Esophagus muscularis mucosa (tissue), 4 donors: ENCODE measurements at places on chromosomes 5 and 9. TPM values are rescaled to one million over a fixed set of nuclear protein-coding genes. Genes with fewer than 3 reads are reported as not detected.
A peak's percentile ranks its signal among the peaks of the same experiment; 100 is the strongest.

- DNase-seq = no peak
Measured at GRCh38 chr9:131891598-131891997, 151.7 kb upstream of the RAPGEF1 start.

DNA sequence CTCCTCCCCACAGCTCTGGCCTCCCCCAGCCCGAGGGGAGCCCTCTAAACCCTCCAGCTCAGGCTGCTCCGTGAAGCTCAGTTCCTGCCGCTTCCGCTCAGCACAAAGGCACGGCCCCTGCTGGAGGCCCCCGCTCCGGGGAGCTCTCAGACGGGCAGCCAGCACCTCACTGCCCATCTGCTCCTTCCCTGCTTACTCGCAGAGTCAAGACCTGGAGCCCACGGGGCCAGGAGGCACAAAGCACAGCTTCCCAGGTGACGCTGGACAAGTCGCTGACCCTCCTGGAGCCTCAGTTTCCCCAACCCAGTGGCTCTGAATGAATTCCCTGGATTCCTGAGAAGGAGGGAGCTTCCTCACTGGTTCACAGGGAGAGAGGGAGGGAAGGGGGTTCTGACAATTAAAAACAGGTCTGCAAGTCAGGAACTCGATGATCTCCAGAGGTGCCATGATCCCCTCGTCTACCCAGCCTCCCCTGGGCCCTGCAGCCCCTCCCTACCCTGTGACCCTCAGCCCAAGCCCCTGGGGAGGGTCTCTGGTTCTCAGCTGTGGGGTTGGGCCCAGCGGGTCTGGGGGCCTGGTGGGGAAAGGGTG, 36.2 kb downstream of the VAV2 start:
- peaks cover 40% of the 10 kb centered on the region for H3K4me1 ChIP-seq
- DNase-seq = no peak
- no peak overlapping the region for H3K4me3 ChIP-seq
- peak overlapping the region; percentile 42 for H3K27ac ChIP-seq
- no peaks in the 10 kb centered on the region for H3K36me3 ChIP-seq

GRCh38 chr5:162323466-162323865, 255.9 kb downstream of the GABRG2 start:
- no peaks in the 10 kb centered on the region for H3K27me3 ChIP-seq
- H3K4me3 ChIP-seq = no peak overlapping the region
- H3K36me3 ChIP-seq = no peaks in the 10 kb centered on the region
- no peaks in the 10 kb centered on the region for H3K4me1 ChIP-seq
- no peak for DNase-seq

DNA sequence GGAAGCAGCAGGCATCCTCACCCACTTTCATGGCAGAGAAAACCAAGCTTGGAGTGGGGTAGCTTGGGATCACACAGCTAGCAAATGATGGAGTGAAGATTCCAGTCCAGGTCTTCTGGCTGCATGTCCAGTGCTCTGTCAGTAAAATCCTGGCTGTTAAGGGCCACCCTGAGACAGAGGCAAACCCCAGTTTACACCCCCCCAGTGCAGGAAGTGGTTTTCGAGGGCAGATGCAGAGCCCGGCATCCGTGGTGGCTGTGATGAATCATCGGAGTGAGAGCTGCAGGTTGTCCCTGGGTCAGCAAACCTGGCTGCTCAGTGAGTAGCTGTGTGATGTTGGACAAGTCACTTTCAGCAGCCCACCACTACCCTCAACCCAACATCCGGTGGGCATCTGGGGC, 115.4 kb downstream of the RGS3 start:
- peaks cover 7% of the 10 kb centered on the region for H3K36me3 ChIP-seq
- no peak overlapping the region for H3K4me3 ChIP-seq
- peaks cover 72% of the 10 kb centered on the region for H3K4me1 ChIP-seq
- peak; percentile 94 for DNase-seq

DNA sequence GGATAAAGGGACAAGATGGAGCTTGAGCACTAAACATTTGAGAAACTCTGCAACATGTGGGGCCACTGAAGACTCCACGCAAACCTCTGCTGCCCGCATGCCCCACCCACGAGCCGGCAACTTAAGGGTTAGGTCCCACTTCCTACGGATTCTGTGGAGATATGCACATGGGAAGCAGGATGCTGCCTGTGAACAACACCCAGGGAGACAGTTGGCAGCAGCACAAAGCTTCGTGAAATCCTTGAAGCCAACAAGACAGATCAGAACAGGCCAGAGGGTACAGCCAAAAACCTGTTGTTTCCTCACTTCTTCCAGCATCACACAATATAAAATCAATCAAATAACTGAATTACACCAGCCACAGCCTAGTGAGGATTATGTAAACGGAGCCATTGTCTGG, 270.4 kb downstream of the ENC1 start:
- H3K4me1 ChIP-seq = peaks cover 6% of the 10 kb centered on the region
- no peak overlapping the region for H3K27ac ChIP-seq
- DNase-seq = peak; percentile 92

GRCh38 chr5:181105391-181106025, 25.5 kb downstream of the OR2V1 start:
- no peaks in the 10 kb centered on the region for H3K36me3 ChIP-seq
- H3K4me3 ChIP-seq = no peak overlapping the region
- no peak overlapping the region for H3K27ac ChIP-seq
- H3K4me1 ChIP-seq = peaks cover under 1% of the 10 kb centered on the region

DNA sequence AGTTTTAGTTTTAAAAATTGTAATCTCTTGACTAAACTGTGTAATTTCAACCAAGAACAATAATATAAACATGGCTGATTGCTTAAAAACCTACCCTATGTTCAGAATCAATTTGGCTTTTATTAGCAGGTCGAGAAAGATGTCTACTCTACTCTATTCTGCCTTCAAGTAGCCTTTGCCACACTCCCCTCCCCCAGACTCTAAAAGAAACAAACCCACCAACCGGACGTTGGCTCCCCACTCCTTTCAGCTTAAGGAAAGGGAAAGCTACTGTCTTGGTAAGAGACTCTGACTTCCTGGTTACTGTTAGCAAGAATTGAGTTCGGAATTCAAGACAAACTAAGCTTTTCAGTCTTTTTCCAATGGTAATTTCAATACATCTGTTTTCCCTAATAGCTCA, 46.7 kb downstream of the TNFAIP8 start:
- H3K27ac ChIP-seq = no peak overlapping the region
- no peaks in the 10 kb centered on the region for H3K27me3 ChIP-seq
- H3K4me3 ChIP-seq = no peak overlapping the region
- no peak for DNase-seq
- H3K4me1 ChIP-seq = peaks cover 35% of the 10 kb centered on the region

- no peaks in the 10 kb centered on the region for H3K27me3 ChIP-seq
- H3K4me1 ChIP-seq = peaks cover 11% of the 10 kb centered on the region
- H3K4me3 ChIP-seq = peak overlapping the region; percentile 90
- no peaks in the 10 kb centered on the region for H3K36me3 ChIP-seq
- H3K27ac ChIP-seq = peak overlapping the region; percentile 94
Measured at GRCh38 chr9:16869131-16869881, 1.2 kb downstream of the BNC2 start.

DNA sequence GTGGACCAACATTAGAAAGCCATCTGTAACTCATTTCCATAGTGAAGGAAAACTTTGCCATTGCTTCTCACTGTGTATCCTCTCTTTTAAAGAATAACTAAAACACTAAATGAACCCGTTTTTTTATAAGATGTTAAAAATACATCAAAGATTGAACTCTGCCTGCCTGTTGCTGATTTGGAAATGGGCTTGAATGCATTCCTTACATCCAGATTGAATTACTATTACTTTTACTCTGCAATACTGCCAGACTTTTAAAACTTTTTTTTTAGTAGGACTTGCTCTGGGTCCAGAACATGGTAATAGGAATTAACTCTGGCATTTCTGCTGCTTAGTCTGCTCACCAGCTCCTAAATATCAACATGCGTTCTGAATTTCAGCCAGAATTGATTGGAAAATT, 176.8 kb upstream of the PAPPA start:
- H3K27ac ChIP-seq = no peak overlapping the region
- no peaks in the 10 kb centered on the region for H3K36me3 ChIP-seq
- no peaks in the 10 kb centered on the region for H3K4me1 ChIP-seq

DNA sequence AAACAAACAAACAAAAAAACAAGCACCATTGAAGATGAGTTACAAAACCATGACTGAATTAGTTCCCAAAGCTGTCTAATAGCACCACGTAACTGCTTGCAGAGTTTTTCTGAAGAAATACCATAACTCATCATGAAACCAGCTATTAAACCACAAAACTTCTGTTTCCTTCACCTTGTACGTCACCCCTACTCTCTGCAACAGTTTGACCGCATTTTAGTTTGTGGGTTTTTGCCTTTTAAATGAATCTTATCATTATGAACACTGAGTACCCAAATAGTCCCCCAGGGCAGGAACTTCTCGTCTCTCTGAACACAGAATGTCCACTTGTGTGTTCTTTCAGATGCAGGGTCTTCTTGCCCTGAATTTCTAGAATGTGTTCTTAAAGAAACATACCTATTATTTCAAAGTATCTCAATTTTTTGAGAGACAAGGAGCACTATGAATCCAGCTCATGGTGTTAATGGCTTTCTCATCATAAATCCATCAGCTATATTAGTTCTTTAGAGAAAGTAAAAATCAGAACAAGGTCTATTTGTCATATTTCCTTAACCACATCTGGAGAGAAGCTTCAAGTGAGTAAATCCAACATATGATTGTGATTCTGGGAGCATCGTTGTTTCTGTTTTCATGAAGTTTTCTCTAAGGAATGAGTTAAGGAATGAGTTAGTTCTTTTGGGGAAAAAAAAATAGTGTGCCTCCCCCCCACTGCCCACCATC, 210.6 kb downstream of the AUH start:
- no peaks in the 10 kb centered on the region for H3K4me1 ChIP-seq
- H3K27ac ChIP-seq = no peak overlapping the region
- no peaks in the 10 kb centered on the region for H3K27me3 ChIP-seq
- H3K36me3 ChIP-seq = no peaks in the 10 kb centered on the region
- no peak for DNase-seq

DNA sequence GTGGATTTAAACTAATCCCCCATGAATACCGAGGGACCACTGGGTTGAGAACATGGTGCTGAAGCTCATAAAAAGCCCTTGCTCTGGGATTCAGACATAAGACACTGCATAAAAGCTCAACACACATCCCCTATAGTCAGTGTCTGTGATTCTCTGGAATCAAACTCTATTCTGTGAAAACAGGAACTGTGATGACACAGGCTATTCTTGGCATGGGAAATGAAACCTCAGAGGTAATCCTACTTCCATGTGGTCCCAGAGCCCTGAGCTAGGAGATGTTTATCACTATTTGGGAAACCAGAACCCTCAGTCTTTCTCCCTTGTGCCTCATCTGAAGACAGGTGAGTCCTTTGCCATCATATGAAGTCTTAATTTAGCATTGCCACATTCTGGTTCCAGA, 135.4 kb upstream of the PRSS3 start:
- H3K27ac ChIP-seq = no peak overlapping the region
- DNase-seq = no peak
- no peaks in the 10 kb centered on the region for H3K4me1 ChIP-seq
- H3K4me3 ChIP-seq = no peak overlapping the region
- no peaks in the 10 kb centered on the region for H3K27me3 ChIP-seq

DNA sequence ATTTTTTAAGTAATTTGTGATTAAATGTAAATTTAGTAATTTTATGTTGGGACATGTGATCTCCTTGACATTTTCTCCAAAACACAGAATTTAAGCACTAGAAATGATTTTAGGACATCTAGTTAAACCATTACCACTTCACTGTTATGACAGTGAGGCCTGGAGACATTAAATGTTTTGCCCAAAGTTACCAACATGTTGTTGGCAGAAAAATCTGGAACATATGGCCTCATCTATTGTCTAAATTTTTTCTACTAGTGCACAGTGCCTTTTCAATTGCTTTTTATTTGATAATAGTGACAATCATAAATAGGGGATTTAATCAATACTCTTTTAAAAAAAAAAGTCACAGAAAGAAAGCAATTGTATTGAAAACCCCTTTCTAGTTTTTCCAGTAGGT, 45.6 kb downstream of the PIK3R1 start:
- DNase-seq = no peak
- peak overlapping the region; percentile 82 for H3K27ac ChIP-seq
- H3K4me3 ChIP-seq = no peak overlapping the region
- H3K4me1 ChIP-seq = peaks cover 97% of the 10 kb centered on the region
- H3K27me3 ChIP-seq = no peaks in the 10 kb centered on the region

- H3K27ac ChIP-seq = no peak overlapping the region
- no peaks in the 10 kb centered on the region for H3K27me3 ChIP-seq
- H3K36me3 ChIP-seq = peaks cover 40% of the 10 kb centered on the region
- no peaks in the 10 kb centered on the region for H3K4me1 ChIP-seq
- DNase-seq = no peak
- no peak overlapping the region for H3K4me3 ChIP-seq
Measured at GRCh38 chr5:62627121-62627520, 48.5 kb downstream of the LRRC70 start.

- no peak overlapping the region for H3K4me3 ChIP-seq
- no peak overlapping the region for H3K27ac ChIP-seq
- peaks cover 5% of the 10 kb centered on the region for H3K4me1 ChIP-seq
- DNase-seq = no peak
- H3K36me3 ChIP-seq = no peaks in the 10 kb centered on the region
Measured at GRCh38 chr5:180474569-180474968, 19.6 kb upstream of the CNOT6 start.

Gene TMEM215
- total RNA-seq = not detected

Gene CETN3
- 4.3 TPM for total RNA-seq

Gene GLRA1
- not detected for total RNA-seq

Gene MEGF10
- 0.50 TPM for total RNA-seq
